Esophagus squamous epithelium (tissue), 5 donors: ENCODE measurements at places on chromosomes 3 and 15.

DNA sequence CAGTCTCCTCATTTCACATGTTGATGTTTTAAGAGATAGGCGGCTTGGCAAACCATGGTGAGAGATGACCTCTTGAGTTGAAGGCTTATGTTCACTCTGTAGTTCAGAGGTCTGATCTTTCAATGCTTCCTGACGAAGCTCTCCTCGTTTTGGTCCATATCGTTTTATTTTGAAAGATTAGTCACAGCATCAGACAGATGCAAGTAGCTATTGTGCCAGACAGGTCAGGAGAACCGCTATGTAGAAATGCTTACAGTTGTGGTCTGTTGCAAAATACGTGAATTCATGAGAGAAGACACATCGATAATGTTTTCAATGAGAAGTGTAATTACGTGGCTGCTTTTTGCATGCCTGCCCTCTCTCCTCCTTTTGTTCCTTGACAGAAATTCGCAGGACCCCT is 47.5 kb downstream of the CHL1 start:
- H3K27me3 ChIP-seq: no peaks in the 10 kb centered on the region
- H3K36me3 ChIP-seq: no peaks in the 10 kb centered on the region
- no peak overlapping the region for H3K27ac ChIP-seq
- DNase-seq: no peak

DNA sequence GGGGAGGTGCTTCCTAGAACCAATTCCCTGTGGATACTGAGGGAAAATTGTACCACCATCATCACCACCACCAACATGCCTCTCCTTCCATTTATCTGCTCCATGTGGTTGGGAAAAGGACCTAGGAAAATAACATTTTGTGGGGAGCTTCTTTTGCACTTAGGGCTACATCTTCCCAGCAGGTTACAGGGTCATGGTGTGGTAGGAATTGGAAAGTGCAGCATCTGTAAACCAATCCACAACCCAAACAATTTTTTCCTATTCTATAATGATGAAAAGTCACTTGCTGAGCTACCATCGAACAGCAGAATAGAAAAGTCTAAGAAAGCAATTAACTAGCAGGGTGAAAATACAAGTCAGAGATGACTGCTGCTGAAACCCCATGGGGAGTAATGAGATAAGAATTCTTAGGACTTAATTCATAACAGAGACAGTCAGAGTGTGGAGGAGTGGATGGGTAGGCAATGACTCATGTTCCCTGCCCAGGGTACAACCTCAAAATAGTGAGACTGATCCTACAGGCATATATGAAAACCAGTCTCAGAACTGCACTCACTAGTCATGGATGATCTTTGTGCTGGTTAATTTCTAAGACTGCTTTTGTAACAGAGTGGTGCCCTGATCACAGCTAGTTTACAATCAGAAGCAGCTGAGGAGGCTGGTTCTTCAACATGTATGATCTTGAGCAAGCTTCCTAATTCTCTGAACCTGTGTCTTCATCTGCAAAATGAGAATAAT is 38.1 kb upstream of the LEKR1 start:
- no peaks in the 10 kb centered on the region for H3K36me3 ChIP-seq
- H3K27me3 ChIP-seq: no peaks in the 10 kb centered on the region
- H3K4me1 ChIP-seq: peaks cover 3% of the 10 kb centered on the region
- DNase-seq: no peak
- no peak overlapping the region for H3K27ac ChIP-seq
- no peak overlapping the region for H3K4me3 ChIP-seq

GRCh38 chr3:150748684-150749047 is 14.3 kb downstream of the SIAH2 start:
- H3K36me3 ChIP-seq: no peaks in the 10 kb centered on the region
- peaks cover 65% of the 10 kb centered on the region for H3K4me1 ChIP-seq
- no peak overlapping the region for H3K4me3 ChIP-seq

GRCh38 chr3:45881078-45882022 is 5.0 kb upstream of the CCR9 start:
- no peaks in the 10 kb centered on the region for H3K27me3 ChIP-seq
- H3K4me1 ChIP-seq: no peaks in the 10 kb centered on the region
- H3K27ac ChIP-seq: no peak overlapping the region
- no peaks in the 10 kb centered on the region for H3K36me3 ChIP-seq

DNA sequence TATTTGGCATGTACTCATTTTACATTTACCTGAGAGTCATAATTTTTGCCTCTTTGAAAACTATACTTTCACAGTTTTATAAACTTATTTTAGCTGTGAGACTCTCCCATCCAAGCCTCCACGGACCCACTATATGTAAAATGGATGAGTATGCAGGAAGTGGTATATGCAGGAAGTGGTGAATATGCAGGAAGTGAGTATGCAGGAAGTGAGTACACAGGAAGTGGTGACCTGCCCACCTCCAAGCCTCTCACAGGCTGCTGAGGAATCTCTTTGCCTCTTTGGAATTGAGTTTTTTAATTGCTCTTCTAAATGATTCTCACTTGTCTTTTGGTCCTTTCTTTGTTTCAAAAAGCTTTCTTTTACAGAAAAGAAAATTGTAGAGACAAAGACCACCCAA is 85.2 kb downstream of the KBTBD8 start:
- no peak overlapping the region for H3K4me3 ChIP-seq
- no peaks in the 10 kb centered on the region for H3K4me1 ChIP-seq
- no peak for DNase-seq
- H3K27ac ChIP-seq: no peak overlapping the region
- H3K27me3 ChIP-seq: no peaks in the 10 kb centered on the region

- no peak overlapping the region for H3K4me3 ChIP-seq
- no peaks in the 10 kb centered on the region for H3K36me3 ChIP-seq
- no peak for DNase-seq
- no peaks in the 10 kb centered on the region for H3K4me1 ChIP-seq
- H3K27me3 ChIP-seq: no peaks in the 10 kb centered on the region
Observed at GRCh38 chr3:74605437-74605836, 9.0 kb downstream of the CNTN3 start.

GRCh38 chr3:22228705-22229104 is 477.7 kb upstream of the ZNF385D start:
- H3K4me1 ChIP-seq: no peaks in the 10 kb centered on the region
- DNase-seq: no peak
- no peak overlapping the region for H3K27ac ChIP-seq
- no peaks in the 10 kb centered on the region for H3K27me3 ChIP-seq
- H3K36me3 ChIP-seq: no peaks in the 10 kb centered on the region

DNA sequence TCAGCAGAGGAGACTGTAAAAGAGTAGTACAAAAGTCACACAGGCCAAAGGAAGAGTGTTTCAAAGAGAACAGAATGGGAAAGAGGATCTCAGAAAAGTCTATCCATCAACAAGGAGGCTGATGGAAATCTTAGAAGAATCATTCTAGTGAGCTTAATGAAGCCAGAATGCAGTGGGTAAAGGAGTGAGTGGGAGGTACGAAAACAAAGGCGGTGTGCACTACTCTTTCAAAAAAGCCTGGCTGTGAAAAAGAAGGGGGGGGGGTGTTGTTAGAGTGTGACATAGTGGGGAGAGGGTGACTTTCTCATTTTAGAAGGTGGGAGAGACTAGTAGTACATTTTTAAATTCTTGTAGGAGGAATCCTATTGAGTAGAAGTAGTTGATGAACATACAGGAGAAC is 11.7 kb downstream of the PAQR9 start:
- no peaks in the 10 kb centered on the region for H3K4me1 ChIP-seq
- H3K36me3 ChIP-seq: no peaks in the 10 kb centered on the region
- no peak overlapping the region for H3K4me3 ChIP-seq
- peaks cover 42% of the 10 kb centered on the region for H3K27me3 ChIP-seq
- DNase-seq: no peak

GRCh38 chr15:64521726-64522164 is 61.4 kb downstream of the ZNF609 start:
- no peaks in the 10 kb centered on the region for H3K36me3 ChIP-seq
- no peak for DNase-seq
- no peak overlapping the region for H3K4me3 ChIP-seq
- H3K27me3 ChIP-seq: no peaks in the 10 kb centered on the region

DNA sequence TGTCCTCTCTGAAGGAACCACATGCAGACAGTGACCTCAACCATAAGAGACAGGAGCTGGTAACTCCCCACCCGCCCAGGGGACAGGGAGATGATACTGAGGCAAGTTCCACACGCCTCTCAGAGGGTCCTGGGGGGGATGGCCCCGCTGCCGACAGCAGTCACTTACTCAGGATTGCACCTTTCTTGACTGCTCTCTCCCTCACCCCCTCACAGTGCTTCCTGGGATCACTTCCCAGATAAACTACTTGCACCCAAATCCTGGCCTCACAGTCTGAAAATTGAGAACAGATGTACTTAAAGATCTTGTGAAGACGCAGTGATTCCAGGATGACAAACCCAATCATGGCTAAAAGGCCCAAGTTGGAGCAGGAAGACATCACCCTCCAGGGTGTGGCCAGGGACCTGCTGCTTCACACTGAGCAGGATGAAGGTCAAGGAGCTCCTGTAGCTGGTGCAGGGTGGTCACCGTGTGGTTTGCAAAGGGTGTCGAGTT is 207.6 kb downstream of the ADAMTS17 start:
- no peak overlapping the region for H3K4me3 ChIP-seq
- no peak for DNase-seq
- H3K4me1 ChIP-seq: no peaks in the 10 kb centered on the region
- no peaks in the 10 kb centered on the region for H3K36me3 ChIP-seq
- no peak overlapping the region for H3K27ac ChIP-seq
- no peaks in the 10 kb centered on the region for H3K27me3 ChIP-seq

DNA sequence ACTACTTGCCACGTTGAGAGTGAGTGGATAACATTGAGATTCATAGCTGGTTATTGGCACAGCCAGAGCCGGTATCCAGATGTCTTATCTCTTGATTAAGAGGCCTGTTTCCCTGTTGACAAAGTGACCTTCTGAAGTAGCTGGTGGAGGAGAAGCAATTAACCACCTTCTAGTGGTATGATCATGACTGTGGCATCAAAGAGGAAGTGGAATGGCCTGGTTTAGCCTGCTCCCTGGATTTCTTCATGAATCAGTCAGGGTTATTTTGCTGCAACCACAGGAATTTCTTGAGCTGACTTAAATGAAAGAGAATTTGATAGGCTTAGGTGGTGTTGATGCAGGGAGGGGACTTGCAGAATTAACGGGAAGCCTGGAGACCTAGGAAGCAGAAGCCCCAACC is 398.3 kb downstream of the MFSD1 start:
- DNase-seq: no peak
- H3K27me3 ChIP-seq: no peaks in the 10 kb centered on the region
- H3K36me3 ChIP-seq: no peaks in the 10 kb centered on the region
- H3K27ac ChIP-seq: no peak overlapping the region
- H3K4me1 ChIP-seq: no peaks in the 10 kb centered on the region
- H3K4me3 ChIP-seq: no peak overlapping the region

DNA sequence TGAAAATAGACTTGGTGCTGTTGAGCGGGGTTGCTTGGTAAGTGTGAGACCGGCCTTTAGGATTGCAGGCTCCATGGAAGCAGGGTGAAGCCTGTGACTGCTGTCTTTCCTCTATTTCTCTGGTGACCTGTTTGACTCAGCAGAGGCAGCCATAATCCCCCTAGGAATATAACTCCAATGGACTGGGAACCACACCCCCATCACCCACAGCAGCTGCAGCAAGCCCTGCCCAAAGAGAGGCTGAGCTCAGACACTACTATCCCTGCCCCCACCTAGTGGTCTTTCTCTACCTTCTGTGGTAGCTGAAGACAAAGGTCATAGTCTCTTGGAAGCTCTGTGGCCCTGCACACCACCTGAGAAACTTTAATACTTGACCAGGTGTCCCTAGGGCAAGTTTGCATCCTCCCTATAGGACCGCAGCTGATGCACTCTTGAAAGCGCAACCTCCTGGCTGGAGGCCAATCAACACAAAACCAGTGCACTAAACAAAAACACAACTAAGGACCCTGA is 133.6 kb upstream of the MRPL3 start:
- no peaks in the 10 kb centered on the region for H3K4me1 ChIP-seq
- no peak for DNase-seq
- H3K27ac ChIP-seq: no peak overlapping the region
- no peaks in the 10 kb centered on the region for H3K36me3 ChIP-seq
- H3K27me3 ChIP-seq: no peaks in the 10 kb centered on the region
- no peak overlapping the region for H3K4me3 ChIP-seq

- H3K36me3 ChIP-seq: no peaks in the 10 kb centered on the region
- H3K4me3 ChIP-seq: no peak overlapping the region
- peaks cover 69% of the 10 kb centered on the region for H3K4me1 ChIP-seq
- H3K27me3 ChIP-seq: no peaks in the 10 kb centered on the region
- DNase-seq: no peak
Observed at GRCh38 chr3:10936686-10937085, 55.9 kb upstream of the SLC6A1 start.

GRCh38 chr3:16618721-16619120 is 13.5 kb upstream of the DAZL start:
- H3K27ac ChIP-seq: no peak overlapping the region
- no peak overlapping the region for H3K4me3 ChIP-seq
- no peak for DNase-seq
- H3K4me1 ChIP-seq: no peaks in the 10 kb centered on the region
- H3K36me3 ChIP-seq: no peaks in the 10 kb centered on the region
- H3K27me3 ChIP-seq: no peaks in the 10 kb centered on the region

GRCh38 chr15:39657668-39658067 is 76.8 kb downstream of the THBS1 start:
- no peaks in the 10 kb centered on the region for H3K27me3 ChIP-seq
- no peaks in the 10 kb centered on the region for H3K4me1 ChIP-seq
- H3K27ac ChIP-seq: no peak overlapping the region
- no peaks in the 10 kb centered on the region for H3K36me3 ChIP-seq
- H3K4me3 ChIP-seq: no peak overlapping the region

DNA sequence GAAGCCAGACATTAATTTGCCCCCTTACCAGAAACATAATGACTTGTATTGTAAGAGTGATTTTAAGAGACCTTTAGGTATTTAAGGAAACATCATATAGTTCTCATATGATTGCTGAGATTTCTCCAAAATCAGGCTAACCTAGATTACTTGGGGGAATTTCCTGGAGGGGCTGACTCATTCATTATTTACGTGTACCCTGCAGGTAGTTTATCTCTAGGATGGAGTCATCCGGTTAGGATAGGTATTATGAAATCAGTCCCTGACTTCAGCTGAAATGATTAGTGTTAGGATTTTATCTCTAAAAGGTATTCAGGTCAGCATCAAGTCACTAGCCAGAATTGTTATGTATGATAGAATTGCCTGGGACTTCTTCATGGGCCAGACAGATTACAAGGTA is 97.5 kb downstream of the TCF12 start:
- H3K27ac ChIP-seq: no peak overlapping the region
- no peak for DNase-seq
- no peaks in the 10 kb centered on the region for H3K4me1 ChIP-seq
- no peaks in the 10 kb centered on the region for H3K36me3 ChIP-seq

DNA sequence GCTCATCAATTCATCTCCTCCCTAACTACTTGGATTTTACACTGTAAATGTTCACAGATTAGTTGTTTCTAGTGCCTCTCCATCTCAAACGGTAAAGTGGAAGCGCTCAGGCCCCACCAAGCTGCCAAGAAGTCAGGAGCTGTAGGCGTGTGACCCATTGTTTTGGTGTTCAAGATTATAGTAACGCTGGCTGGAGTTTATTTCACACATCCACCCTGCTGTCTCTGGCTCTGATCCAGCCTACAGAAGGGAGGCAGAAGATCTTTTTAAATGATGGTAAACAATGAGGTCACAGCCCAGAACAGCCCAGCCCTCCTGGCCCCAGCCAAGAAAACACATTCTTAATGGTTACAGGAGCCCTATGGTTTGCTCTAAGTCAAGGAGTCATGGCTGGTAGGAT is 25.7 kb upstream of the GALNT15 start:
- no peaks in the 10 kb centered on the region for H3K27me3 ChIP-seq
- no peaks in the 10 kb centered on the region for H3K36me3 ChIP-seq
- peaks cover 9% of the 10 kb centered on the region for H3K4me1 ChIP-seq
- no peak overlapping the region for H3K4me3 ChIP-seq

GRCh38 chr15:83200589-83200988 is 7.0 kb downstream of the HDGFL3 start:
- H3K4me1 ChIP-seq: peaks cover 23% of the 10 kb centered on the region
- no peak overlapping the region for H3K27ac ChIP-seq
- H3K36me3 ChIP-seq: no peaks in the 10 kb centered on the region
- H3K4me3 ChIP-seq: no peak overlapping the region
